ENCODE measurements at places on chromosomes 4 and X.
A peak's percentile ranks its signal among the peaks of the same experiment; 100 is the strongest.

- H3K4me3 ChIP-seq = no peak overlapping the region
- H3K36me3 ChIP-seq = no peaks in the 10 kb centered on the region
- no peaks in the 10 kb centered on the region for H3K4me1 ChIP-seq
- H3K27me3 ChIP-seq = peaks cover 5% of the 10 kb centered on the region
- DNase-seq = no peak
Observed at GRCh38 chr4:146592019-146592418, 46.7 kb upstream of the POU4F2 start.

DNA sequence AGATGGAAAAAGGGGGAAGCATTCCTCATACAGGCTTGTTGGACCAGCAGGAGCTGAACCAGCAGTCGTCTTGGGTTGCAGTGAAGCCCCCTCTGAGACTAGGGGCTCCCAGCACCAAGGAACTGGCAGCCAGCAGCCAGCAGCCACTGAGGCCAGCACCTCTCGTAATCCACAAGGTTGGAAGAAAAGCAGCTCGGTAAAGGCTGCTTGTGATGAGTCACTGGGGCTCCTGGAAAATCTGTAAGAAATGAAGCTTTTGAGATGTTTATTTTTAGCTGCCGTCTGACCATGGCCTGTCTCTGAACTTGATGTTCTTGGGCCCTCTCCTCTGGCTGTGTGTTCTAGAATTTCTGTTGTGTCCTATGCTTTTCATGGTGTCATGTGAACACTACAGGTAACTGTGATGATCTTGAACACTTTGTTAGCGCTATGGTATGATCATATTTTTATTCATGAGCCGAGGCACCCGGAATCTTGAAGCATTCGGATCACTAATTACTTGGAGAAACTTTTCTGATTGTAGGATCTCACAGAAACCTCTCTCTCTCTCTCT, 18.6 kb downstream of the CLCN4 start:
- no peaks in the 10 kb centered on the region for H3K36me3 ChIP-seq
- no peak for DNase-seq
- H3K27me3 ChIP-seq = peaks cover 8% of the 10 kb centered on the region
- H3K4me3 ChIP-seq = no peak overlapping the region

GRCh38 chr4:100889401-100889800, 371.6 kb upstream of the EMCN start:
- no peaks in the 10 kb centered on the region for H3K4me1 ChIP-seq
- H3K36me3 ChIP-seq = no peaks in the 10 kb centered on the region
- no peak overlapping the region for H3K4me3 ChIP-seq

DNA sequence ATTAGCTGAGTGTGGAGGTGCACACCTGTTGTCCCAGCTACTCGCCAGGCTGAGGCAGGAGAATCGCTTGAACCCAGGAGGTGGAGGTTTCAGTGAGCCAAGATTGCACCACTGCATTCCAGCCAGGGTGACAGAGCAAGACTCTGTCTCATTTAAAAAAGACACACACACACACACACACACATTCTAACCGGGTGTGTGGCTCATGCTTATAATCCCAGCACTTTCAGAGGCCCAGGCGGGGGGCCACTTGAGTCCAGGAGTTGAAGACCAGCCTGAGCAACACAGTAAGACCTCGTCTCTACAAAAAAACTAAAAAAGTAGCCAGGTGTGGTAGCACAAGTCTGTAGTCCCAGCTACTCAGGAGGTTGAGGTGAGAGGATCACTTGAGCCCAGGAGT, 152.3 kb downstream of the LRBA start:
- H3K27ac ChIP-seq = no peak overlapping the region
- no peak for DNase-seq
- H3K4me3 ChIP-seq = no peak overlapping the region
- peaks cover 3% of the 10 kb centered on the region for H3K36me3 ChIP-seq
- no peaks in the 10 kb centered on the region for H3K4me1 ChIP-seq

DNA sequence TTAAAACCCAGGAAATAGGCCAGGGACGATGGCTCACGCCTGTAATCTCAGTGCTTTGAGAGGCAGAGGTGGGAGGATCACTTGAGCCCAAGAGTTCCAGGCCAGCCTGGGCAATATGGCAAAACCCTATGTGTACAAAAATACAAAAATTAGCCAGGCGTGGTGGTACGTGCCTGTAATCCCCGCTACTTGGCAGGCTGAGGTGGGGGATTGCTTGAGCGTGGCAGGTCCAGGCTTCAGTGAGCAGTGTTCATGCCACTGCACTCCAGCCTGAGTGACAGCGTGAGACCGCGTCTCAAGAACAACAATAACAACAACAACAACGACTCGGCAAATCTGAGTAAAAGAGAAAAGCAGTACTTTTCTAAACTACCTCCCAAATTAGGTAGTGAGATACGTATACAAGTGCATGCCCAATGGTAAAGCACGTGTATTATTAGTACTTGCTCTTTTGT, 13.0 kb upstream of the NDUFC1 start:
- DNase-seq = no peak
- peaks cover 28% of the 10 kb centered on the region for H3K36me3 ChIP-seq
- H3K4me1 ChIP-seq = peaks cover 72% of the 10 kb centered on the region
- H3K27ac ChIP-seq = peak overlapping the region; percentile 51

DNA sequence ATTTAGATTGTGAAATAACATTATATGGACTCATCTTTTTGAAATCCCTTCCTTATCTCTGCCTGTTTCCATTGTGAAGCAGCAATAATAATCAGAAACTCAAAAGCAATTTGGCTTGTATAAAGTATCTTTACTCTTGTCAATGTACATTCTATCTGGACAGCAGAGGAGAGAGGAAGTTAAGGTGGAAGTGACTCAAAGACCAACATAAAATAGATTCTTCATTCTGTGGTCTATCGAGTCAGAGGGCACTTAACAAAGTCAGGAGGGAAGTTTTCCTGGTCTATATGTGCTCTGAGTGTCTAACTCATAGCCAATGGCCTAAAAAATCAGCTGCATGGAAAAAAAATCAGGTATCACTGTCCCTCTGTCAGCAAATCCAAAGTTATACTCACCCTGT, 155.5 kb downstream of the EMCN start:
- no peak overlapping the region for H3K27ac ChIP-seq
- H3K4me3 ChIP-seq = no peak overlapping the region
- DNase-seq = no peak
- peaks cover under 1% of the 10 kb centered on the region for H3K27me3 ChIP-seq

DNA sequence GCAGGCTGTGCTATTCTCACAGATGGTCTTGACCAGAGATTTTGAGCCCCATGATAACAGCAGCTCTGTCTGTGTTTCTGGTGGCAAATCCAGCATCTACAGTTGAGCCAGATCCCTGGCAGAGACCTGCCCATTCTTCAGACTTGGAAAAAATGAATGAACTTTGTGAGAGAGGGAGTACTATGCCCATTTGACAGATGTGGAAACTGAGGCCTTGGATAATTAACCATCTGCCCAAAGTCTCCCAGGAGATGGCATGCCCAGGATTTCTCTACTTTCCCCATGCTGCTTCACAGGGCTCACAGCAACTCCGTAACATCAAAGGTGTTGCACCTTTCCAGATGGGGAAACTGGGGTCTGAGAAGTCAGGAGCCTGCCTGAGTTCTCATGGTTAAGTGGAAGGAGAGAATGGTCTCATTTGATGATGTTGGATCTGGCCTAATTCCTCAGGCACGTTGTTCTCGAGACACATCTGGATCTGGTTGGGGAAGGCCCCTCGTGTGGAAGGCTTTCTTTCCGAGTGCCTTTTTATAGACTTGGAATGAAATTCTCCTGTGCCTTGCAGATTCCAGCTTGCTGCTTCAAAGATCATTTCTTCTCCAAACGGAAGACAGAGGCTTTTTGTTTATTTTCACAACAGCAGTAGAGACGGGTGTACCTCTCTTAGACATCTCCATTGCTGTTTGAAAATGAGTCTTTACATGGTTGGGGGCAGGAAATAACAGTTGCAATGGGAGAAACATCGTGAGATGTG, 73.3 kb upstream of the STX18 start:
- DNase-seq = no peak
- no peak overlapping the region for H3K4me3 ChIP-seq
- peaks cover 6% of the 10 kb centered on the region for H3K36me3 ChIP-seq
- no peaks in the 10 kb centered on the region for H3K4me1 ChIP-seq
- no peak overlapping the region for H3K27ac ChIP-seq

- H3K27me3 ChIP-seq = peaks cover 12% of the 10 kb centered on the region
- DNase-seq = no peak
- H3K4me1 ChIP-seq = peaks cover 18% of the 10 kb centered on the region
Observed at GRCh38 chr4:52657618-52658501, 1.2 kb downstream of the USP46 start.

DNA sequence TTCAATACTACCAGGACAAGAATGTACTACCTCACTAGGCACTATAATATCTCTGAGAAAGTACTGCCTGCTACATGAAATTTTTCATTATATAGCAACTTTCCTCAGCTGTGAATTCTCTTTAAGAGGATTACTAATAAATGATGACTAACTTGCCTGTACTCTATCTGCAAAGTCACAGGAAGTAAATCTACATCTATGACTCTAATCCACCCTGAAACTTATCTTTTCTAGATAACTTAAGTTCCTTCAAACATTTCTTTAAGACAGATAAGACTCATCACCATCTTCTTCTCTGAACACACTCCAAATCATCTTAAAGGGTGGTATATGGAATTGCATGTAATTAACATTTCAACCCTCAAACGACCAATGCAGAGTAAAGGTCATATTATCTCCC, 28.8 kb downstream of the RPS6KA3 start:
- H3K27me3 ChIP-seq = no peaks in the 10 kb centered on the region
- peaks cover 36% of the 10 kb centered on the region for H3K36me3 ChIP-seq
- peaks cover 33% of the 10 kb centered on the region for H3K4me1 ChIP-seq
- no peak overlapping the region for H3K4me3 ChIP-seq
- H3K27ac ChIP-seq = no peak overlapping the region
- DNase-seq = no peak

DNA sequence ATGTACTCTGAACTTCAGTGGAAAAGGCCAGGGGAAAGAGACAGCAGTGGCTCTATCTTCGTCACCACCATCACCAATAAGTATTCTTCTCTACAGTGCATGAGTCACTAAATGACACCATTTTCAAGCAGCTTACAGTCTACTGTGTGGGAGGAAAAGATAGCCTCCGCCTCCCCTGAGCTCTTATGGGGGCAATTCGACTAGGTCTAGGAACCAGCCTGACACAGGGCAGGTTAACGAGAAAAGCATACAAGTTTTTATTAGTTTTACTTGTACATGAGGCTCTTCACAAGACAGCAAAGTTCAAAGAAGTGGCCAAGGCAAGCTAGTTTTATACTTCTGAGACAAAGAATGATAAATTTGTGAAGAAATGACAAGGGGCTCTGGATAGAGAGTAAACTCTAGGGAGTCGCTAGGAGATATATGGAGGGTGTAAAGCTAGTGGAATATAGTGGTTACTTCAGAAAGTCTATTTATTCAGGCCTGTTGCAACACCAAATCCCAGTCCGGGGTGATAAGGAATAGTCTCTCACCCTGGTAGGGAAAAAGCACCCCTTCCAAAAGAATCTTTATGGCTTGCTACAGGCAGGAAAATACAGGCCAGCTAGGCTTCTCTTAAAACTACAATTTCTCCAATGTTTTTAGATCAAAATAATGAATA, 49.7 kb downstream of the SCD5 start:
- DNase-seq = no peak
- H3K27me3 ChIP-seq = peaks cover 2% of the 10 kb centered on the region
- no peaks in the 10 kb centered on the region for H3K36me3 ChIP-seq
- no peaks in the 10 kb centered on the region for H3K4me1 ChIP-seq
- no peak overlapping the region for H3K4me3 ChIP-seq
- no peak overlapping the region for H3K27ac ChIP-seq

DNA sequence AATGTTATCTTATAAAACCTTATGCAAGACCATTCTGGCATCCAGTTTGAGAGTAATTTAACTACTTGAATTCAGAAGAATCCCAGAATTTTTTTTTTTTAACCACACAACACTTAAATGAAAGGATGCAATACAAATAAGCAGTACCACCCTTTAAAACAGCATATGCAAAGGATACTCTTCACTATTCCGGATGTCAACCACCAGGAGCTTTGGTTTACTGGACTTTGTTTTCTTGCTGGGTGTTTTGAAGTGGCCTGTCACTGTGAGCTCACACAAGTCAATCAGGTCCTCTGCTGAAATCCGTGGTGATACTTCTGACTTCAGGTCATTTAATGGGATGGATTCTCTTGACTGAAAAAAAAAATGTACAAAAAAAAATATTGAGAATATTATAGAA, 200.0 kb downstream of the TBCK start:
- no peaks in the 10 kb centered on the region for H3K4me1 ChIP-seq
- H3K27ac ChIP-seq = no peak overlapping the region
- no peak overlapping the region for H3K4me3 ChIP-seq
- peaks cover 64% of the 10 kb centered on the region for H3K36me3 ChIP-seq
- no peak for DNase-seq

- no peak overlapping the region for H3K27ac ChIP-seq
- H3K27me3 ChIP-seq = peaks cover 10% of the 10 kb centered on the region
- H3K4me3 ChIP-seq = no peak overlapping the region
- no peaks in the 10 kb centered on the region for H3K4me1 ChIP-seq
- H3K36me3 ChIP-seq = no peaks in the 10 kb centered on the region
Observed at GRCh38 chr4:122045533-122045932, 93.7 kb upstream of the TRPC3 start.

- DNase-seq = peak; percentile 23
- no peak overlapping the region for H3K4me3 ChIP-seq
- H3K27me3 ChIP-seq = no peaks in the 10 kb centered on the region
- H3K27ac ChIP-seq = no peak overlapping the region
- H3K36me3 ChIP-seq = peaks cover 32% of the 10 kb centered on the region
Observed at GRCh38 chr4:103032574-103032973, 13.1 kb upstream of the SLC9B1 start.

Data from activated CD4-positive, alpha-beta T cell treated with anti-CD3 and anti-CD28 coated beads for 36 hours (primary cell).